Karpas-422 (cell line): ENCODE measurements at places on chromosomes 2 and 18. TPM values are rescaled to one million over a fixed set of nuclear protein-coding genes. Genes with fewer than 3 reads are reported as not detected.

DNA sequence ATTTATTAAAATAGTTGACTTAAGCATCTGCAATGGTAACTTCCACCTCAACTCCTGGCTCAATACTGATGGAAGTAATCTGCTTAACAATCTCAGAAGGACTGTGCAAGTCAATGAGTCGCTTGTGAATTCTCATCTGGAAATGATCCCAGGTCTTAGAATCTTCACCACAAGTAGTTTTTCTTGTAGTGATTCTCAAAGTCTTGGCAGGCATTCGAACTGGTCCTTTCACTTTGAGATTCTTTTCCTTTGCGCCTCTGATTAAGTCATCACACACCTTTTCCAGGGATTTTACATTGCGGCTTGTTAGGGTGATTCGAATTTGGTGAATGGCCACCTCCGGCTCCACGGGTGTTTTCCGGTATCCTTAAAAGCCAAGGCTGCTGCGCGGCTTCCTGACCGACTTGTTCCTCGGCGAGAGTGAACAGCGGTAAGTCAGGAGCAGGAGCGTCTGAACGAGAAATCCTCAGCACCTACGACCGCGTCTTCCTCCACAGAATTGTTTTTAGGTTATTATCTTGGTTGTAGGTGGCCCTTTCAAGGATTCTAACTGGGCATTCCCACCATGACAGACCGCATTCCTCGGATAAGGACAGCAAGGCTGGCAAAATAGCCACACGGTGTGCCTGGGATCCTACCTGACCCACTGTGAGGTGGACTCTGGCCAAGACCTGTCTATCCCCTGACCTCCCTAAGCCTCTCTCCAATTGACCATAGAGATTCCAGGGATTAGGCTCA, 23.8 kb upstream of the SLC20A1 start:
- DNase-seq: no peak

- DNase-seq: no peak
Observed at GRCh38 chr18:52937840-52938239, 597.8 kb downstream of the DCC start.

DNA sequence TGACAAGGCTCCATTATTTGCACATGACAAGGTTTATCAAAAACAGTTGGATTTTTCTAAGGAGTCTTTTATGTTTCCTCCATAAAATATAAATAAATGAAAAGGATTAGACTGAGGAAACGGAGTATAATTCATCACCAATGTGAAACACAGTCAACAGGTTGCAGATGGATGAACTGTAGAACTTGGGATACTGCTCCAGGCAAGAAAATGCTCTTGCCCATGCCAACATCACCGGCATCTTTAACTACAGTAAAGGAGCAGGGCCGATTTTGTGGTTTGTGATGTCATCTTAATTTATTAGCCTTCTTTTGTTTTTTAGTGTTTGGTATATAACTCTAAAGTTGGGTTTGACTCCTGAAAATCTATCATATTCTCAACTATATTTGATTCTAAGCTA, 577.3 kb downstream of the EPHA4 start:
- no peak for DNase-seq

- DNase-seq: no peak
Observed at GRCh38 chr2:188853307-188853706, 120.9 kb upstream of the COL3A1 start.

DNA sequence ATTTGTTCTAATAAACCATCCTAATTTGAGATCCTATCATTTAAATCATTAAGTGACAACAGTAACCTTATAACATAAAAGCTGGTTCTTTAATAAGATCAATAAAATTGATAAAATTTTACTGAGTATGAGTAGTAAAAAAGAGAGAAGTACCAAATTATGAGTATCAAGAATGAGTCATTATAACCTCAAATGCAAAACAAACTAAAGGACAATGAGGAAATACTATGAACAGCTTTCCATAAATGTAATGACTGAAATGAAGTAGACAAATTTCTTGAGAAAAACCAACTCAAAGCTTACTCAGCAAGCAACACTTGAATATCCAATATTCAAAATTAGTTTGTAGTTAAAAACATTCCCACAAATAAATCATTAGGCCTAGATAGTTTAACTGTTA, 433.0 kb downstream of the ZEB2 start:
- no peak for DNase-seq

DNA sequence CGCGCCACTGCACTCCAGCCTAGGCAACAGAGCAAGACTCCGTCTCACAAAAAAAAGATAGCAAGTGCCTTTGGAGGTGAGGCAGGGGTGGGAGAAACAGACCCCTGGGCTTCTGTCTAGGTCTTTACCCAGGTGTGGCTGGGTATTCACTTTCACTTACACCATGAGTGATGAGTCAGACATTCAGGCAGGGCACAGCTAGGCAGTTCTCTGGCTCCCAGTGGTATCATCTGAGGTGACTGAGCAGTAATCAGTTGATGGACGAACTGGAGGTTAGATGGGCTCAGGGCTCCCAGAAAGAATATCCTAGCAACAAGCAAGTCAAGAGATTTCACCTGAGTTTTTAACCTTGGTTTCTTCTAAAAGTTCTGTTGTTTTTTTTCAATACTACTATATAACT, 107.0 kb upstream of the RAB6C start:
- no peak for DNase-seq

GRCh38 chr2:102550151-102550550, 69.2 kb upstream of the SLC9A2 start:
- DNase-seq: no peak

DNA sequence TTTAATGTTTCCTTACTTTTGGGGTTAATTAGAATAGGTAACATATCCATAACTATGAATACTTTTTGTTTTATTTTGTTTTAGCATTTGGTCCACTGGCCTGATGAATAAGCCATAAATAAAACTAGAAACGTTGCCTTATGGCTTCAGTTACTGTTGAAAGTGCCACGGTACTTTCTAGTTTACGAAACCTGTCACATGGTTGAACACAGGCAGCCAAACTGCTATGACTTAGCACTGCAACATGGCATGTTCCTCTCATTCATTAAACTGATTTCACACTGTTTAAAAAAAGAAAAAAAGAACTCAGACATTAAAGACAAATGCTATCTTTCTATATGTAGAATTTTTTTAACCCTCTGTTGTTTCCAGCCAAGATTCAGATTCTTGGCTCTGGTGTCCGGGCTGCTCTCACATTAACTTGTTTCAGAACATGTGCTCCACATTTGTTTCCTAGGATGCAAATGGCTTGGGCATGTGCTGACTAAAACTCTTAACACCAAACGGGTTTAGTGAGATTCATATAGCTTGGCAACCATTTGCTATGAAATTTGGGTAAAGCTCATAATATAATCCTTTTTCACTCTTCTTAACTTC, 323.9 kb upstream of the RND3 start:
- DNase-seq: no peak

DNA sequence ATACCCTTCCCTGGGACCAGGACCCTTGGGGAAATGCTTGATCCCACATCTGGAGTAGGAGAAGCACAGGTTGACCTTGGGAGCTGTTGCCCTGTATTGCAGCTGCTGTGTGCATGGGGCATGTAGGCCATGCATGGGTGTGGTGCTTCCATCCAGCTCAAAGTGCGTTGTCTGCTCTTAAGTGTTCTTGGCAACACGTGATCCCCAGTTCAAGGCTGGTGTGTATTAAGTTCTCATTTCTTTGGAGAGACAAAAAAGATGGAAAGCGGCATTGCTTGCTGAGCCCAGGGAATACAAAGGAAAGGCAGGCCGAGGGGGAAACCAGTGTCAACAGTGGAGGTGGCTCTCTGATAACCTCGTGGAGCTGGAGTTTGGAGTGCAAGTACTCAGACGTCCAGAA, 110.7 kb downstream of the RTP5 start:
- DNase-seq: no peak

GRCh38 chr18:38025433-38026038, 459.9 kb upstream of the CELF4 start:
- no peak for DNase-seq

DNA sequence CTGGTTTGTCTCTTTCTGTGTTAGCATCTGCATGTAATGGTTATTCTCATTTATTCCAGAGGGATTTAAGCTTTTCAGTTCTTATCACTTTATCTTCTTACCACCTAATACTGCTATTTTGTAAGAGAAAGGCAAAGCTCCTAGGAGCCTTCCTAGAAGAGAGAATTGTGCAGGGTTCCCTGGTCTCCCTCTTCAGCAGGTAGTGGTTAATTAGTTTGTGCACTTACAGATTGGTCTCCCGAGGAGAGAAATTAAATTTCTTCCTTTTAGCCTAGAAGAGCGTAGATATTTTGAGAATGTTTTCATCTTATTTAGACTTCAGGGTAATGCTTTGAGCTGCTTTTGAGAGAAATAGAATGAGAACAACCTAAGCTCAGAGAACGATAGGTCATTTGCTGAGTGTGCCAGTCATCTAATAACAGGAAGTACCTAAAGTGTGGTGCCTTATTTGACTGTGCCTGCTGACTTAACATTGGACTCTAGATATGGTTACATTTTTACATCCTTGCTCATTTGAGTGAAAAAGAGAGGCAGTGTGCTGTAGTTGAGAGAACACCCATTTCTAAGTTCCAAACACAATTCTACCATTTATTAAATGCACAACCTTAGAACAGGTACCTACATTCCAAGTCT, 651.4 kb downstream of the STK39 start:
- peak; percentile 40 for DNase-seq

DNA sequence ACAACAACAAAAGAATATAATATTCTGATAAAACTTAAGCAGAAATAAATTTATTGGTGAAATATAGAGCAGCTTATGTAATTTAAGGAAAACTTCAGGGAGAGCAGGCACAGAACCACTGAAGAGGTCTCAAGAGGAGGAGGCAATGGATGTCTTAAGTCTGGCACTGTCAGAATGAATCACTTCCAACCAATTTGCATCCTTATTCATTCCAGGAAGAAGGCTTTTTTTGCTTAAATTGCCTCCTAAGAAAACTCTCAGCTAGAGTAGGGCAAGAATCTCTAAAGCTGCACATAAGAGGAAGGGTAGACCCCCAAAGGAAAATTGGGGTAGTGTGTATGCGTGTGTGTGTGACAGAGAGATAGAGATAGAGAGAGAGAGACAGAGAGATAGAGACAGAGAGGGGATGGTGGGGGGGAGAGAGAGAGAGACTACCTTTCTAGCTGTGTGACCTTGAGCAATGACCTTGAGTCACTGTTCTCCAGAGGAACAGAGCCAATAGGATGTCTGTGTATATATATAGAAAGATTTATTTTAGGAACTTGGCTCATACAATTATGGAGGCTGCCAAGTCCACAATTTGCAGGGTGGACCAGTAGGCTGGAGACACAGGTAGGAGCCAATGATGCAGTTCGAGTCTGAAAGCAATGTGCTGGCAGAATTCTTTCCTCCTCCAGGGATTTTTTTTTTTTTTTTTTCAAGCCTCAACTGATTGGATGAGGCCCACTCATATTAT, 96.4 kb upstream of the LINC00305 start:
- DNase-seq: no peak

DNA sequence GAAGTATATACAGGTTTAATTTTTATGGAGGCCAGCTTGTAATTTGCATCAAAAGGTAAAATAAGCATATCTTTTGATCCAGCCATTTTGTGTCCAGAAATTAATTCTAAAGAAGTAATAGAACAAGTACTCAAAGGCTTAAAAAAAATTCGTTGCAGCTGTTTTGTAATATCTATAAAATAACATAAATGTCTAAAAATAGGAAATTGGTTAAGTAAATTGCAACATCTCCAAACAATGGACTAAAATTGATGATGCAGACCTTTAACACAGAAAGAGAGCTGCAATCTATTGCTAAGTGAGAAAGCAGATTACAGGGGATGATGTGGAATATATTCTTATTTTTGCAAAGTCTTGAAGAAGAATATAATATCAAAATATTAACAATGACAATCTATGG, 19.4 kb downstream of the AAK1 start:
- DNase-seq: no peak

GRCh38 chr2:72115110-72116080, 32.3 kb downstream of the CYP26B1 start:
- DNase-seq: no peak

DNA sequence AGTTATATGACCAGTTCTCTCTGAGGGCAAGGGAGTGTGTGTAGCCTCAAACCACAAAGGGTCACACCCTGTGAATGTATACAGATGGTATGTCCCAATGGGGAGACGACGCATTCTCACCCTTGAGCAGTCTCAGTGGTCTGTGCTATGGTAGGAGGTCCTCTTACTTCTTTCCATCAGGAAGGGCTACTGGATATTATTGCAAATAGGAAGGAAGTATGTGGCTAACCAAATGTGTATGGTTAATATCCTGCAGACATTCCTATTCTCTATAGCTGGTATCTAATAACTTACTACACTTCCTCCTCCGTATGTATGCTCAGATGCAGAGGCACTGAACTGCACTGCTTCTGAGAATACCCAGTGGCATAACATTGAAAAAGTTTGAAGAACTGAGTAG, 306.7 kb upstream of the CCDC68 start:
- DNase-seq: no peak

GRP gene
- total RNA-seq: not detected in 2 replicates

UBXN2A gene
- 11.0 and 12.0 TPM in 2 replicates for total RNA-seq

AQP4 gene
- not detected in 2 replicates for total RNA-seq

CD302 gene
- not detected in 2 replicates for total RNA-seq

CNTNAP5 gene
- 0.25 and 0.78 TPM in 2 replicates for total RNA-seq
